Progenitor cell of endocrine pancreas (in vitro differentiated cells): ENCODE measurements at places on chromosomes 1 and 21.

- DNase-seq = no peak
These were observed 5.9 kb upstream of the SIPA1L2 start for GRCh38 chr1:232635778-232636356.

GRCh38 chr1:15417059-15417934 is 7.6 kb downstream of the EFHD2 start:
- DNase-seq = no peak

- no peak for DNase-seq
These were observed 22.2 kb downstream of the SLC26A9 start for GRCh38 chr1:205920861-205921569.

- DNase-seq = no peak
These were observed 13.7 kb upstream of the SRP9 start for GRCh38 chr1:225763716-225764548.

GRCh38 chr1:5911871-5912271 is 80.4 kb downstream of the NPHP4 start:
- DNase-seq = no peak

DNA sequence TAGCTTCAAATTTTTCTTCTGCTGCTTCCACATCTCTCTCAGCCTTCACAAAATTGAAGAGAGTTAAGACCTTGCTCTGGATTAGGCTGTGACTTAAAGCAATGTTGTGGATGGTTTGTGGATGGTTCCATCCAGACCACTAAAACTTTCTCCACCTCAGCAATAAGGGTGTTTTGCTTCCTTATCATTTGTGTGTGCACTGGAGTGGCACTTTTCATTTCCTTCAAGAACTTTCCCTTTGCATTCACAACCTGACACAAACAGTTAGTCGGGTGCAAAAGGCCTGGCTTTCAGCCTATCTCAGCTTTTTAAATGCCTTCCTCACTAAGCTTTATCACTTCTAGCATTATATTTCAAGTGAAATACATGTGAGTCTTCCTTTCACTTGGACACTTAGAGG is 30.3 kb downstream of the DENND1B start:
- DNase-seq = no peak

DNA sequence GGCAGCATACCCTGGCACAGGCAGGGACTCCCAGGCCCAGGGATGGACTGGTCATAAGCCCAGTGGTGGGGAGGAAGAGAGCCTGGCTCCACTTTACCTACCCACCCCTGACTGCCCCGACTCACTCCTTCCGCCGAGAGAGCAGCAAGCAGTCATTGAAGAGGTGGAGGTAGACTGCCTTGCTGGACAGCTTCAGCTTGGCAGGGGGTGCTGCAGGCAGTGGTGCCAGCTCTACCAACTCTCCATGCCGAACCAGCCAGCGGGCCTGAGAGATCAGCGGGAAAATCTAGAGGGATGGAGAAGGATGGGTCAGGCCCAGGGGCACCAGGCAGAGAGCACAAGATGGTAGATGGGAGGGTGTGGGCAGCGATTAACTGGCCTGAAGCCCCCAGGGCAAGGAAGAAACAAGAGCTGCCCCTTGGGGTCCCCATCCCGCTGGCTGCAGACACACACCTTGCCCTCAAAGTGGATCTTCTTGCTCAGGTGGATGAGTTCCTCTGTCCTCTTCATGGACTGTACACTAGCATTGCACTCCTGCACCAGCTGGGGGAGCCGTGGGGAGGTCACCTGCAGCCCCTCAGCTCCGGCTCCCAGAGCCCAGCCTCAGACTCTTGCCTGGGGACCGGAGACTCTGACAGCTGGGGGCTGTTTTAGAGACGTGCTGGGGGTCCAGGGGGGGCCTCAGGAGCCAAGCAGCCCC is 7.7 kb downstream of the ARHGEF19 start:
- DNase-seq = no peak

GRCh38 chr1:57422271-57423134 is 1.4 kb downstream of the DAB1 start:
- DNase-seq = peak; percentile 34

DNA sequence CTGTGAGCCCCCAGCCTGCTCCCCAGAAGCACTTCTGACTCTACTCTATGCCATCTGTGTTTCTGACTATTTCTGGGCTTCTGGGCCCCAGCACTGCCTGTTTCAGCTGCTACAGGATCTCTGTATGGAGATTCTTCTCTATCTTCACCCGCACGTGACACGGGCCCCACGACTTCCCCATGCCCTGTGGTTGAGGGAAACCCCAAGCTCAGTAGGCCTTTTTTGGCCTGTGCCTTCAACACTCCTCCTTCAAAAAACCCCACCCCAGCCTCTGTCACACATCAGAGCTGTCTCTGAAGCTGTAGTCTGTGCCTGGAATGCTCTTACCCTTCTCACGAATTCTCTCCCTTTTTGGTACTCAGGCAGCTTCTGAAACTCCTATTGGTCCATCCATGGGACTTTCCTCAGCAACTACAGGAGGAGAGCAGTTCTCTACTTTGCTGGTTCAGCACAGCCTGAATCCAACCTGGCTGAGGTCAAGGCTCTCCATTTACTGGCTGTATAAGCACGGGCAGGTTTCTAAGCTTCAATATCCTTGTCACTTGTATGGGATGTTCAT is 2.0 kb upstream of the NID1 start:
- DNase-seq = no peak

- DNase-seq = peak; percentile 19
These were observed 63.2 kb downstream of the SYDE2 start for GRCh38 chr1:85137660-85138059.

DNA sequence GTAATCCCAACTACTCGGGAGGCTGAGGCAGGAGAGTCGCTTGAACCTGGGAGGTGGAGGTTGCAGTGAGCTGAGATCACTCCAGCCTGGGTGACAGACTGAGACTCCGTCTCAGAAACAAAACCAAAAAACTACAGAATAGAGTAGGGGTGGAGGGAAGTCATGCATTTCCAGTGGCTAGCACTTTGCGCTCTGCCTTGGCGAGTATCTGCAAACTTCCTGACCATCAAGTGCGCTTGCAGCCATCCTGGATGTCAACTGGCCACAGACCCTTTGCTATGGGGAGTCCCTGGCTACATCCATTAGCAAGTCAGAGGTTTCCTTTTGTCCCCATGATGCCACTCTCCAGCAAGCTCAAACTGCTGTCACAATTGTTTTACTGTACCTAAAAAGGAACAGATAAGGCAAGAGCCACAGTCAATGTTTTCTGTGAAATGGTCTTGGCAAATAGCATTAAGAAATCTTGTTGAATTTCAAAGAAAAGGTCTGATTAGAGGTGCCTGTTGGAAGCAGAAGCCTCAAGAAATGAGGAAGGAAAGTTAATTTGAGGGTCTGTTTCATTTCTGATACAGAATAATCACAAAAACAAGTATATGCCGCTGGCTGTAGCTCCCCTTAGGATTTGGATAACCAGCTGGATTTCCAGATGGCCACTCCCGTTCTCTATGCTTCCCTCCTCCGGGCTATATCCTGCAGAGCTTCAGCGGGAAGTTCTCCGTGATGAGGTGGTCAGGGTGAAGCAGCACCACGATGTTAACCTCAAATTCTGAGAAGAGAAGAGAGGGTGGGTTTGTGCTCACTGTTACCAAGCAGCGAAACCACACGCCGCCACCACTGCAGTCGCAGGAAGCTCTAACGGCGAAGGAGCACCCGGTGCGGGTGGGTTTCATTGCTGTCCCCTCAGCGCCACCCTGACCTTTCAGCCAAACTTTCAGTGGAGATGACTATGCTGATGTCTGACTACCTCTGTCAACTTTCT is 42.0 kb downstream of the VPS26C start:
- DNase-seq = no peak

GRCh38 chr1:186536273-186536890 is 75.5 kb upstream of the PDC start:
- no peak for DNase-seq

GRCh38 chr21:45962531-45963231 is 18.9 kb upstream of the COL6A1 start:
- DNase-seq = no peak
